ACHN (cell line): ENCODE measurements at places on chromosomes 5 and 9.

- no peak for DNase-seq
Observed at GRCh38 chr9:5435912-5436311, 1.8 kb downstream of the PLGRKT start.

DNA sequence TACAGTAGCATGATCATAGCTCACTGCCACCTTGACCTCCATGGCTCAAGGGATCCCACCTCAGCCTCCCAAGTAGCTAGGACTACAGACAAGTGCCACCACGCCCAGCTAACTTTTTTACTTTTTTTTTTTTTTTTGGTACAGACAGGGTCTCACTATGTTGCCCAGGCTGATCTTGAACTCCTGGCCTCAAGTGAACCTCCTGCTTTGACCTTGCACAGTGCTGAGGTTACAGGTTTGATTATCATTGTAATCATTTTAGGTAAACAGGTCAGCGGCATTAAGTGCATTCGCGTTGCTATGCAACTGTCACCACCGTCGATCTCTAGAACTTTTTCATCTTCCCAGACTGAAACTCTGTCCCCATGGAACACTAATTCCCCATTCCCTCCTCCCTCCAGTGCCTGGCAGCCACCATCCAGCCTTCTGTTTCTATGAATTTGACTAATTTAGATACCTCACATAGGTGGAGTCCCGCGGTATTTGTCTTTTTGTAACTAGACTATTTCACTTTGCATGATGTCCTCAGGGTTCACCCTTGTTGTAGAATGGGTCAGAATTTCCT is 5.8 kb upstream of the CARD19 start:
- no peak for DNase-seq

- DNase-seq, result no peak
Observed at GRCh38 chr9:108859459-108860114, 2.5 kb upstream of the ACTL7A start.

DNA sequence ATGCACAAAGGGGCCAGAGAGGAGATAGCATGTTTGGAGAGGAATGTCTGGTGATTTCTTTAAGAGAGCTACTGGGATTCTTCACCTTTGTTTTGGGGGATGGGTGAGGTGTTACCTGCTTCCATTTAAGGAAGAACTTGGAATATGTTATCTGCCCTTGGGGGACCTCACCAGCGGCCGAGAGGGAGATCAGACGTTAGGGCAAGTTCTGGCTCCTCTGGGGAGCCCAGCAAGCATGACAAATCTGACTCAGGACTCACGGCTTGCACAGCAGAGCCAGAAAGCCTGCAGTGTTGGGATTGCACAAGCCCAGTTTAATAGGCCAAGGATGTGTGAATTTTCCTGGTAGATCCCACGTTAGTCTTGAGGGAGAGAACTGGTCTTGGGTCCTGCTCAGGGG is 40.3 kb downstream of the SLC28A3 start:
- DNase-seq, result no peak

- DNase-seq, result peak; percentile 41
Observed at GRCh38 chr9:3526997-3527940, 1.5 kb upstream of the RFX3 start.

DNA sequence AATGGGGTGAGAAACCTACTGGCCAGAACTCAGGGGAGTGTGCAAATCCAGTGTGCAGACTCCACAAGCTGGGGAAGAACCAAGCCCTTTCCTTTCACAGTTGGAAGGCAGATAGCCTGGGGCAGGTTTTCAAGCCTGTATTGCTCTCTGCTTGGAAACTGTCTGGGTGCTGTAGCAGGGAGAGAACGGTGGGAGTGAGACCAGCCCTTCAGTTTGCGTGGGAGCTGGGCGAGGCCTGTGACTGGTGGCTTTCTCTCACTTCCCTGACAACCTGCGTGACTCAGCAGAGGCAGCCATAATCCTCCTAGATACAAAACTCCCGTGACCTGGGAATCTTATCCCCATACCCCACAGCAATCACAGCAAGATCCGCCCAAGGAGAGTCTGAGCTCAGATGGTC is 44.9 kb upstream of the SNCAIP start:
- DNase-seq, result no peak
